Stimulated activated CD4-positive, alpha-beta T cell treated with anti-CD3 and anti-CD28 coated beads, Interleukin-1b, Interleukin-23, amount 100 ng/mL, for 4 hours (primary cell): ENCODE measurements at places on chromosomes 12 and 14.

GRCh38 chr12:24705741-24706358 is 243.1 kb downstream of the BCAT1 start:
- DNase-seq: no peak

GRCh38 chr12:62785941-62786559 is 148.9 kb downstream of the PPM1H start:
- DNase-seq: no peak

- DNase-seq: peak; percentile 75
Measured at GRCh38 chr14:92686900-92687427, 61.5 kb downstream of the LGMN start.

- no peak for DNase-seq
Measured at GRCh38 chr14:39302124-39302810, 68.6 kb downstream of the MIA2 start.

DNA sequence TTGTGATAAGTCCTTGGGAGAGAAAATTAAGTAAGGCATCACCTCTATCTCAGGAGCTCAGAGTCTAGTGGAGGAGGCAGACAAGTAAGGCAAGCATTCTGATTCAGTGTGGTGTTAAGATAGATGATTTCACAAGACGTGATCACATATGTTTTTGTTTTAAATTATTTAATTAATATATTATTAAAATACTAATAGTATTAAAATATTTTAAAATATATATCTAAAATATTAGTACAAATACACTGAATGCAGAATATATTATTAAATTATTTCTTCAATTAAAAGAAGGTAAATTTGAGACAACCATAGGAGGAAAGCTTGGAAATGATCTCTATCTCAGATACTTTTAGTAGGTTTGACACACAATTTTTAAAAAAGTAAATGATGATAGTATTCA is 51.5 kb upstream of the ANO4 start:
- no peak for DNase-seq

DNA sequence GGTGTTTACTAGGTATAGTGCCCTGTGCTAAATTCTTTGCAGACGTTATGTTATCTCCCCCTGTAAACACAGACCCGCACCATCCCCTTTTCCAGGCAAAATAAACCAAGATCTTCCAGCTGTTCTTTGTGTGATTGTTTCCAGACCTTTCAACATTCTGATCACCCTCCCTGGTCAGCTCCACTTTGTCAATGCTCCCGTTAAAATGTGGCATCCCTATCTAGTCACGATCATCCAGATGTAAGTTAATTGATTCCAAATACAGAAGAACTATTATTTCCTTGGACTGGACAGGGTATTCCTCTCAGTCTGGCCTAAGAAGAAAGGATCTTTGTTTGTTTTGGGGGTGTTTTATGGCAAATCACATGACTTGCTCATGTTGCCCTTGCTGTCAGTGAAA is 127.6 kb upstream of the ARID2 start:
- DNase-seq: no peak

DNA sequence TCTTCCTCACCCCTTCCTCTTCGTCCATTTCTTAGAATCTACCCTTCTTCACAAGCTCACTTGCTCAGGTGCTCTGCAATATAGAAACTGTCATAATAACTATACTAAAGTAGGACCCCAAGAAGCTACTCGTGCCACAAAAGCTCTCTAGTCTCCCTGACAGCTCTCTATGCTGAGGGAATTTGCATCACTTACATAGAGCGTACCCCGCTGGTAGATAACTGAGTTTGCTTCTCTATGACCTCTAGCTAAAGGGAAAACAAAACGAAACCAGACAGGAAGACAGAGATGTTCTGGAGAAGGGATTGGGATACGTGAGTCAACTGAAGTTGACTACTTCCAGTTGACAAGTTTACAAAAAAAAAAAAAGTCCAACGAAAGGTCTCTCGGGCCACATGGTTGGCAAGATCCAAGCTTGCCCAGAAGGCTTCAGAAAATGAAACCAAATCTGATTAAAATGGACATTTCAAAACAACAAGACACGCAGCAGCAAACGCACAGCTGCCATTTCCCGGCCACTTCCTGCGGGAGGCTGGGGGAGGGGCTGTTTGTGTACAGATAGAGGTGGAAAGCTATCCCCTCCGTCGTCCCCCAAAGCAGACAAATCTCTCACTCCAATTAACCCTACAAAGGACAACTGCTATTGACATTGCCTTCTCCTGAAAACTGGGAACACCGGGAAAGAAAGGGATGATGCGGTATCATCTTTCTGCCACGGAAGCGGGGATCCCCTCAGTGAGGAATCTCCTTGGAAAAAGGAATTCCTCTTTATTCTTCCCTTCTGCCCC is 1.3 kb downstream of the BAZ2A start:
- DNase-seq: peak; percentile 39
